ENCODE measurements at places on chromosomes 3 and 15.

DNA sequence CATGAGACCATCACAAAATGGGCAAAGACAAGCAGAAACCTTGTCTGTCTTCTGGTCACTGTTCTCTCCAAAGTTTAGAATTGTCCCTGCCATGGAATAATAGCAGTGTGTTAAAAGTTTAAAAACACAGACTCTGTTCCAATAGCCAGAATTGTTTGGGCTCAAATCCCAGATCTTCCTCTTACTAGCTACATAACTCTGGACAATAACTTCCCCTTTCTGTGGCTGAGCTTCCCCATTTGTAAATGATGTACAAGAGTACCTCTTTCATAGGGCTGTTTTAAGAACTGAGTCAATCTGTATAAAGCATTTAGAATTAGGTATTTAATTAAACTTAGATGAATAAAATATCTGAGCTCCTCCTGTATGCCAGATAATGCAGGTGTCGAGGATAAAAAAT is 623.0 kb downstream of the NTRK3 start:
- DNase-seq: no peak

GRCh38 chr3:44954962-44955361 is 21.0 kb downstream of the ZDHHC3 start:
- no peak for DNase-seq

- no peak for DNase-seq
Observed at GRCh38 chr15:73704869-73705645, 20.9 kb downstream of the CD276 start.

GRCh38 chr3:190356246-190356645 is 31.7 kb upstream of the CLDN16 start:
- DNase-seq: no peak

- DNase-seq: no peak
Observed at GRCh38 chr3:14297305-14297704, 105.1 kb upstream of the SLC6A6 start.

- DNase-seq: no peak
Observed at GRCh38 chr3:53139906-53140846, 9.9 kb upstream of the RFT1 start.

DNA sequence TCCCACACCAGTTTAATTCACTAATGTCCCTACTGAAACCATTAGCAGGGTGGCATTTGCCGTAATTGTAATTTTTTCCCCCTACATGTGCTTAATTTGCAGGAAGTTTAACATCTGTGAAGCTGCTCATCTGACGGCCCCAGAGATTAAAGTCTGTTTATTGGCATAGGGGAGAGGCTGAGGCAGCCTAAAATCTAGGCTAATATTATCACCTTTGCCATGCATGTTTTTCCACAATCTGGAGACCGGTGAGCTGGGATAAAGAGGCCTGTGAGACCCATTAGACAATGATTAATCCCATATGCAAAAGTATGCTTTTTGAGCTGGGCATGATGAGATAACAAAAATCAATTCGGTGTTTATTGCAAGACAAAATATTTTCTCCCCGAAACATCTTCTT is 561.2 kb upstream of the ALCAM start:
- DNase-seq: no peak

GRCh38 chr3:20038699-20039465 is 1.4 kb upstream of the KAT2B start:
- no peak for DNase-seq

GRCh38 chr3:127043731-127044510 is 61.0 kb downstream of the PLXNA1 start:
- no peak for DNase-seq

DNA sequence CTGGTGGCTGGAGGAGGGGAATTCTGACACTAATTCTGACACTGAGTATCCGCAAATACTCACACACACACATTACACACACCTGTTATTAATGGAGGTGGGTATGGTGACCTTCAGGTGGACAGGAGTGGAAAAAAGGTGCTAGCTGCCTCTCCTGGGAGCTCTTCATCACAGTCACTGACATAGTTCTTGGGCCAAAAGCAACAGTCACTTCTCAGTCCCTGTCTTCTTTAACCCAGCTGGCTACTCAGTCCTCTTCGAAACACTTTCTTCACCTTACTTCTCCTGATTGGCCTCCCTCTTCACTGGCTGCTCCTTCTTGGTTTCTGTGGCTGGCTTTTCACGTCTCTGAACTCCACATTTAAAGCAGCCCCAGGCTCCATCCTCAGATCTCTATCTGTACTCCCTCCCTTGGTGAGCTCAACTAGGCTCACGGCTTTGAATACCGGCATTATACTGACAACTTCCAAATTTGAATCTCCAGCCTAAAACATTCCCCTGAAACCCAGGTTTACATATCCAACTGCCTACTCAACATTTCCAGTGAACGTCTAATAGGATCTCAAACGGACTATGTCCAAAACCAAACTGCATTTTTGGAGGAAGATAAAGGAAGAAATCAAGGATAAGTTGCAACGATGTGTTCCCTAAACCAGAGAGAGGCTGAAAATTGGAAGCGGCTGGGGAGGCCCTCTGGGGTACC is 53.2 kb upstream of the HEG1 start:
- no peak for DNase-seq

DNA sequence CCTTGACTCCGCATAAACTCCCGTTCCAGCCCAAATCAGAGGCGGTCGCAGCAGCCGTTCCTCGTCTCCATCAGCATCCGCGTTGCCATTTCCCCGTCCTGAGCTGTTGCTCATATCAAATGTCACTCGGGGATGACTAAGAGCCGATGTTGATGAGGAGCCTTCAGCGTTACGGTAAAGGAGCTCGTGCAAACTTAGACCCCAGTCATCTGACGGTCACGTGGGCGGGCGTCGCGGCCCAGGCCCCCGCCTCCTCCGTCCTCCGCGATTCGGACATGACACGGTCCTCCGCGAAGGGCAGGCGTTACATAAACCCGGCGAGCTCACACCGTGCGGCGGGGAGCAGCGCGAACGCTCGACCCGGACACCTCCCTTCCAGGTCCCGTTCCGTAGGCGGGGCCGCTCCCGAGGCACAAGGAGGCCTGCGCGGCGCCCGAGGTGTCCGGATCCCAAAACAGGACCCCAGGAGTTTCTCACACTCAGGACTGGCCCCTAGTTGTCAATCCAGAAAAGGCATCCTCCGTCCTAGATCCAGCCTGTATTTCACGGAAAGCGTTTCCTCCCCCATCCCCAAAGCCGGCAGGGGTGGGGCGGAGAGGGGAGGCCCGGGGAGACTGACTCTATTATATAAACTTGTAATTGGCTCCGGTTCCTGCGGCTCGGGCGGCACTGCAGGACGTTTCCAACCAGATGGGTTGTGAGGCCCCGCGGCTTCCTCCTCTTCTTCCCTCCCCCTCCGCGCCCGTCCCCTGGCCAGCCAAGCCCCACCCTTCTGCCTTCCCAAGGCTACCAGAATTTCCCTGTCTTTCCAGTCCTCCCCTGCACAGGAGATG is 100.0 kb upstream of the IGF1R start:
- peak; percentile 63 for DNase-seq

GRCh38 chr3:126026761-126027160 is 57.2 kb downstream of the SLC41A3 start:
- DNase-seq: no peak

- no peak for DNase-seq
Observed at GRCh38 chr15:71708741-71709140, 101.6 kb upstream of the NR2E3 start.

GRCh38 chr3:65004795-65005295 is 317.0 kb upstream of the ADAMTS9 start:
- no peak for DNase-seq

DNA sequence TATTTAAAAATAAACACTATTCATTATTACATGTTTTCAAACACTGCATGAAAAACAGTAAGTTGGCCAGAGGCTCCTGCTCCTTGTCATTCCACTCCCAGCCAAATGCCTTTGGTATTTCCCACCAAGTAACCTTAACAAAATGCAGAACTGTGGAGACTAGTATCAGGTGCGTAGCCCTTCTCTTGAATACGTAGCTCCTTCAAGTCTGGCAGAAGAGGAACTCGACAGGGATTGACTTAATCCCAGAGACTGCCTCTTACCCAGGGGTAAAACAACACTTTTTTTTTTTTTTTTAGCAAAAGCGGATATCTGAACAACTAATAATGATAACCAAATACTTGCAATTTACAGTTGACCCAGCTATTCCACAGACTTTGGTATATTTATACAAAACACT is 738 bp downstream of the COMMD2 start:
- DNase-seq: no peak

DNA sequence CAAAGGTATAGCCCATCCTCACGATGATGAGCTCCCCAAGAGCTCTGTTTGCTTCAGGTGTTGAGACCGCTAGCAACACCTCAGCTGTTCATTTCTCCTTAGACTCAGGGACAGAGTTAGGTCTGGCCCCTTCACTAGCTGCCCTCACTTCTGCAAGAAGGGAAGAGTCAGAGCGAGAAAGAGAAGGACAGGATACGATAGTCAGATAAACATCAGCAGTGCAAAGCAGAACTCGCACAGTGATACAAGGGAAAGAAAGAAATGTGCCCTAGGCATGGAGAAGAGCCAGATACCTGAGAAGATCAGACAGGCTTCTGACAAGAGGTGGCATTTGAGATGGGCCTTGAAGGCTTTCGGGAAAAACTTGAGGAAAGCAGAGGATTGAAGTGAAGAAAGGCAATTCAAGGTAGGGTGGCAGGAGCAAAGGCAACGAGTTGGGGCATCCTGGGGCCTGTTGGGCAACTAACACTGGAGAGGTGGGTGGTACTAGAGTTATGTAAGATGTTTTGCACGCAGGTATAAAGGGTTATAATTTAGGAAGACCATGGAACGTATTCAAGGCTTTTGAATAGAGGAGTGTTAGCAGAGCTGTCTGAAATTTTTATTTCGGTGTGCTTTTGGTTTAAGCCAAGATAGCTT is 106.0 kb downstream of the PGPEP1L start:
- no peak for DNase-seq

DNA sequence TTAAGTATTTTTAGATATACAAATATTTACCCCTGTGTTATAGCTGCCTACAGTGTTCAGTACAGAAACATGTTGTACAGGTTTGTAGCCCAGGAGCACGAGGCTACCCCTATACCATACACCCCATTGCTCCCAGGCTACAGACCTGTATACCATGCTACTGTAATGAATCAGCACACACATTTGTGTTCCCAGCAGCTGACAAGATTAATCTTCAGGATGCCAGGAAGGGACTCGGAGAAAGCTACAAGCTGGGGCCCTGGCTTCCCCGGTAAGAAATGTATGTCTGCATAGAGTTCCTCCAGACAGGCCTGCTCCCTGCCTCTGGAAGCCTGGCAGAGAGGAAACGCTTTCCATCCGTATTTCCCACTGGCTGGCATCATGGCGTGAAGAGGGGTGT is 136.5 kb downstream of the XXYLT1 start:
- DNase-seq: no peak

DNA sequence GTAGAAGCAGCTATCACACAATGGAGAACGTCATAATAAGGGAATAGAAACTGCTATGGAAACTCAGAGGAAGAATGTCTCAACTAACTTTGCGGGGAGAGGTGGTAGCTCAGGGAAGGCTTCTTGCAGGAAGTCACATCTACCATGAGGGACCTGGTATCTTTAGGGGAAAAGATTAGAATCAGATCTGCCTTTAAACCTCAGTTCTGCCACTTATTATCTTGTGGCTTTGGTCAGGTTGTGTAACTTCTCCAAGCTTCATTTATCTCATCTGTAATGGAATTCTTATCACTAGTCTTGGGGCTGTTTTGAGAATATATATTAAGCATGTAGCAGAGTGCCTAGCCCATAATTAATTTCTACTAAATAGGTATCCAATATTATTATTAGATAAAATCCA is 46.4 kb upstream of the PRICKLE2 start:
- no peak for DNase-seq

- DNase-seq: peak; percentile 60
Observed at GRCh38 chr3:157832588-157832987, 273.6 kb downstream of the SHOX2 start.

GRCh38 chr3:32186876-32187275 is 51.6 kb upstream of the CMTM8 start:
- DNase-seq: no peak

DNA sequence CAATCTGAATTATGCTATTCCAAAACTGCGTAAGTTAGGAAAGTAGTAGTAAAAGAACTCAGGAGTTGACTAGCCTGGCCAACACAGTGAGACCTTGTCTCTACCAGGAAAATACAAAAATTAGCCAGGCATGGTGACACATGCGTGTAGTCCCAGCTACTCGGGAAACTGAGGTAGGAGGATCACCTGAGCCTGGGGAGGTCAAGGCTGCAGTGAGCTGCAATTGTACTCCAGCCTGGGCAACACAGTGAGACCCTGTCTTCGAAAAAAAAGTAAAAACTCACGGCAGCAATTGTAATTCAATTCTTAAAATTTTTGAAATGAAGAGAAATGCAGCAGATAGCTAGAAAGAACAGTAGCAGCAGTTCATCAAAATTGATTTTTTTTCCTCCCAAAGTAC is 9.7 kb downstream of the GABPB1 start:
- DNase-seq: no peak

- DNase-seq: no peak
Observed at GRCh38 chr3:69371816-69372215, 14.1 kb downstream of the FRMD4B start.

DNA sequence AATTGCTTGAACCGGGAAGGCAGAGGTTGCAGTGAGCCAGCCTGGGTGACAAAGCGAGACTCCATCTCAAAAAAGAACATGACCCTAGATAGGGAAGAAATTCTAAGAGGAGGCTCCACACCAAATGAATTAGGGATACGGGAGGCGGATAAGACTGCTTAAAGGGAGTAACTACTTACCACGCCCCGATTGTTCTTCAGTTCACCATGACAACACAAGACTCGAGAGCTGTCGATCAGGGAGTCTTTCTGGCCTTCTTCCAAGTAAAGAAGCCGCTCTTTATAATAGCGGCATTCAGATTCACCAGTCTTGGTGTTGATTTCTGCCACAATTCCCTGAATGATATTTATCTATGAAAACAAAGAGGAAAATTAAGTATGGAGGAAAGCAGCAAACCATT is 53.9 kb upstream of the TASOR start:
- DNase-seq: no peak

DNA sequence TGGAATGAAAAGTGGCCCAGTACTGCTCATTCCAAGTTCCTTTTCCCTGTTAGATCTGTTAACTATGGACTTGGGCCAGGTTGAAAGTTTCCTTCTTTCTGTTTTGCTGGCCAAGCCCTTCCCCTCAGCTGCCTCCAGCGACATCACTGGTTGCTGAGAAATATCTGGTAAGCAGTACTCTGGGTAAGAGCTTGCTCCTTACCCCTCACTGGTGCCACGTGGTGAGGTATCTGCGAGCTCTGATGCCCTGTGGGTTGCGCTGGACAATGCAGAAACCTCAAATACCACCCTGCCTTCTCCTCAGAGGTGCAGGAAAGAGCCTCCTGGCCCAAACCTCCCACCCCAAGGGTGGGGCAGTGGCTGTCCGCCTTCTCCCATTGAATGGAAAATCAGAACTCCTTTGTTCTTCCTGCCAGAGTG is 42.9 kb upstream of the APH1B start:
- no peak for DNase-seq

Data from fibroblast of skin of left biceps (primary cell).